Activated naive CD4-positive, alpha-beta T cell treated with anti-CD3 and anti-CD28 coated beads, Interleukin-2, amount 50 U/mL, for 72 hours (primary cell): ENCODE measurements at places on chromosomes 4 and X.

DNA sequence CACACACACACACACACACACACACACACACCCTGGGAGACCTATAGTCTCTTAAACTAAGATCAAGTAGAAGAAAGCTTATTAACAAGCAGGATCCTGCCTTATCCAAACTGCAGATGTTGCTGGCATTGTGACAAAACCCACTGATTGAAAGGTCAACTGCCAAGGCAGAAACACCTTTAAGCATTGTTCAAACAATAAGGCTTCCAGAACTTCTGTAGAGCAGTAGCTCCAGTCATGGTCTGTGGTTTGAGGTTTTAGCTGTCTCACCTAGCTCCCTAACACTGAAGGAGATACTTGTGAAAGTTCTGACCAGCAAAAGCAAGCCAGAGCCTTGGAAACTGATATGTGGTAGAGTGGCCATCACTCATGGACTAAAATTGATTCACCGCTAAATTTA is 59.8 kb downstream of the PTCHD1 start:
- no peak for DNase-seq

DNA sequence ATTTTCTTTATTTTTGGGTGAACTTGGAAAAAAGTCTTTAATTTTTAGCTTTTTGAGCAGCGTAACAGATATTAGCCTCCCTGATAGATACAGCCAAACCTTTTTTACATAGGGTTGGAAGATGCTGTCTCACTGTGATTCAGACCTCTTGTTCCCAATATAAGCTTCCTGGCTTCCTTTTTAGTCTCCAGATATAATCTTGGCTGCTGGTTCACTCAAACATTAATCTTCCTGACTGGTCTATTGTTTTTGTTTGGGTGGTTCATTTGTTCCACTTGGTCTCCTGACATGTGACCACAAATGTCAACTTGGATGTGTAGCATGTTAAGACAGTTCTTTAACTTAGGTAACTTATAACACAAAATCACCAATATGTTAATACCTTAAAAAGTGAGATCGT is 23.0 kb downstream of the RPA4 start:
- DNase-seq: no peak

DNA sequence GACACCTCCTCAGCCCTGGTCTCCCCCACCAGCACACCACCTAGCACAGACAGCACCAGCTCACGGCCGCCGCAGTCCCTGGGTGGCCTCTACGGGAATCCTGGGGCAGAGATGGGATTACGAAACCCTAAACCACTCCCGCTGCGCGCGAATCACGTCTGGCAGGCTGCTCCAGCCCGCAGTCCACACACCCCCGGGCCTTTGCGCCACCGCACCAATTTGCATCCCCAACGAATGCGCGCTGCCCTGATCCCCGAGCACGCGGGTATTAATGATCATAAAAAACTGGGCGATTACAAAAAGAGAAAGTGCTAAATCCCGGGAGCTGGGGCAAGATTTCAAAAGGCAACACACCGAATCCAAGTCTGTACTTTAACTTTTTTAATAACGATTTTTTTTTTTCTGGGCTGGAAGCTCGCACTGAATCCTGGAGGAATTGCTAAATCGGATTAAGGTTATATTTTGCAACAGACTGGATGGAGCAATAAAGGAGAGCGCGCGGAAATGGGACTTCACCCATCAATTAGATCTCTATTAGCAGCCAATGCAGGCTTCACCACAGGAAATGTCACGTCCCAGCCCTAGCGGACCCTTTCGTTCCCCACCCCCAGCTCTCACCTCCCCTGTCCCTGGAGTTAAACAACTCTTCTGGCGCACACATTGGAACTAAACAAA is 69.8 kb upstream of the TMEM33 start:
- DNase-seq: no peak

DNA sequence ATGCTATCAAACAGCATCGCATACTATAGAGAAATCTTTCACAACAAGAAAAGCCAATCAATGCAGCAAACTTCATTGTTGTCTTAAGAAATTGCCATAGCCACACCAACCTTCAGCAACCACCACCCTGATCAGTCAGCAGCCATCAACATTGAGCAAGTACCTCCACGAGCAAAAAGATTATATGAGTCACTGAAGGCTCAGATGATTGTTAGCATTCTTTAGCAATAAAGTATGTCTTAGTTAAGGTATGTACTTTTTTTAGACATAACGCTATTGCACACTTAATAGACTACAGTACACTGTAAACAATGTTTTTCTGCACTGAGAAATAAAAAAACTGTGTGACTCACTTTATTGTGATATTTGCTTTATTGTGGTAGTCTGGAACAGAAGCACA is 37.8 kb upstream of the FUNDC1 start:
- DNase-seq: no peak

DNA sequence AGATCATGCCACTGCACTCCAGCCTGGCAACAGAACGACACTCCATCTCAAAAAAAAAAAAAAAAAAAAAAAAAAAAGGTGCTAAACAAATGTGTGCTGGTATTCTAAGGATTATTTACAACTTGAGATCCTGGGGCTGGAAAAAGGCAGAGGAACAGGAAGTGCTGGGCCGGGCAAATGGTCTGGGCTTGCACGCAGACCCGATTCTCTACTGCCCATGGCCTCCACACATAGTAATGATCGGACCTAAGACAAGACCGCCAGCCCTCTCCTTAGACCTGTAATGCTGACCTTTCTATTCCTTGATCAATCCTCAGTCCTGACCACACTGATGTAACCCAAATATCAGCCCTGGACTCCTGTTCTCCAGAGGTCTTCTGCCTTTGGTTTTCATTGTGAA is 67.8 kb downstream of the EFNB1 start:
- DNase-seq: no peak

DNA sequence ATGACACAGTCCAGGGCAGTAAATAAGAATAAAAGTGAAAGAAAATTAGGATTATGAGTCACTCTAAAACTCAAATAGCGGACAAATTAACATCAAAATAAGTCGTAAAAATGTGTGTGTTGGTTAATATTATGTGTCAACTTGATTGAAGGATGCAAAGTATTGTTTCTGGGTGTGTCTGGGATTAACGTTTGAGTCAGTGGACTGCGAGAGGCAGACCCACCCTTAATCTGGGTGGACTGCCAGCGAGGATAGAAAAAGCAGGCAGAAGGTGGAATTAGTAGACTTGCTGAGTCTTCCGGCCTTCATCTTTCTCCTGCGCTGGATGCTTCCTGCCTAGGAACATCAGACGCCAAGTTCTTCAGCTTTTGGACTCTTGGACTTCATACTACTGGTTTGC is 324.3 kb upstream of the PCDH10 start:
- DNase-seq: no peak
